Stimulated activated CD8-positive, alpha-beta memory T cell treated with anti-CD3 and anti-CD28 coated beads, Interleukin-2, amount 100 ng/mL, for 48 hours (primary cell): ENCODE measurements at places on chromosomes 5 and 9.

- no peak for DNase-seq
These were observed 996.4 kb upstream of the WWC1 start for GRCh38 chr5:167294882-167295680.

- no peak for DNase-seq
These were observed 220.3 kb downstream of the SPATA31D1 start for GRCh38 chr9:82208741-82209450.

DNA sequence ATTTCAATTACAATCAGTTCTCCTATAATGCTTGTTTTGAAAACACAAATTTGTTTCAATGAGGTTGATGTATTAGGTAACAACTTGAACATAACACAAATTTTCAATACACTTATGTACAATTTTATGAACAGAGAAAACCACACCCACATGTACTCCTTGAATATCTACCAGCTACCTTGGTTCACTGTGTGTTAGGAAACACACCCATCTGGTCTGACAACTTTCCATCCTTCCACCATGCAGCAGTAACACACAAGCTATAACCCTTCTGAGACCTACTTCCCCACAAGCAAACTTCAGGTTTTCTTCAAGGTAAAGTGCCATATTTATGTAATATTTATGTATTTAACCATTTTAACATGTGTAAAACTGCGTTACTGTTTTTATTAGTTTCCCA, 36.4 kb upstream of the UBQLN1 start:
- no peak for DNase-seq

GRCh38 chr5:170289764-170290163, 7.8 kb downstream of the LCP2 start:
- DNase-seq, result no peak
